CD4-positive, alpha-beta T cell treated with Interleukin-4 for 4 hours (primary cell): ENCODE measurements at places on chromosomes 3 and 15.

- DNase-seq, result no peak
Measured at GRCh38 chr15:78247911-78248310, 13.5 kb upstream of the ACSBG1 start.

DNA sequence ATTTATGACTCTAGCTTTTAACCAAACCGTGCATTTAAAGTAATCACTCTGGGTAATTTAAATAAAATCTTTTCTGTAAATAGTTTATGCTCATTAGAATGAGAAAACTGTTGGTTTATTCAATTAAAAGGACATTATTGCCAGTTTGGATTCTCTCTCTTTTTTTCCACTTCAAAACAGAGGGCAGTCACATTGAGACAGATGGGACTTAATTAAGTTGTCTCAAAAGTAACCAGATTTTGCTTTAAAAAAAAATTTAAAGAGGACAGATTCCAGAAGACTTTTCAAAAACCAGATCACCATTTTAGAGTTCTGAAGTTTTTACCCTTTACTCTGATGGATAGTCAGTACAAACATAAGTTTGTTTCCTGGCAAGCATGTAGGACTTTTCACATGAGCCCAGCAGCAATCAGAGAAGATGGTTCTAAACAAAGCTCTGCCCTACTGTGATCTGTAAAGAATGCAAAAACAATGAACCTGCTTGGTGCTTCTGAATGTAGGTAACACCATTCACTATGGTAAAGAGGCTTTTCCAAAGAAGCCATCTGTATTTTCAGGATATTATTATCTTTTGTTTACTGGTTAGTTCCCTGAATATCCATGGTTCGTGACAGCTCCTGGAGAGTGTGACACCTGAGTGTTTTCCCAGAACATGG lies 136.2 kb downstream of the LRTM1 start:
- DNase-seq, result no peak

- no peak for DNase-seq
Measured at GRCh38 chr15:69637818-69638217, 185.2 kb downstream of the RPLP1 start.

DNA sequence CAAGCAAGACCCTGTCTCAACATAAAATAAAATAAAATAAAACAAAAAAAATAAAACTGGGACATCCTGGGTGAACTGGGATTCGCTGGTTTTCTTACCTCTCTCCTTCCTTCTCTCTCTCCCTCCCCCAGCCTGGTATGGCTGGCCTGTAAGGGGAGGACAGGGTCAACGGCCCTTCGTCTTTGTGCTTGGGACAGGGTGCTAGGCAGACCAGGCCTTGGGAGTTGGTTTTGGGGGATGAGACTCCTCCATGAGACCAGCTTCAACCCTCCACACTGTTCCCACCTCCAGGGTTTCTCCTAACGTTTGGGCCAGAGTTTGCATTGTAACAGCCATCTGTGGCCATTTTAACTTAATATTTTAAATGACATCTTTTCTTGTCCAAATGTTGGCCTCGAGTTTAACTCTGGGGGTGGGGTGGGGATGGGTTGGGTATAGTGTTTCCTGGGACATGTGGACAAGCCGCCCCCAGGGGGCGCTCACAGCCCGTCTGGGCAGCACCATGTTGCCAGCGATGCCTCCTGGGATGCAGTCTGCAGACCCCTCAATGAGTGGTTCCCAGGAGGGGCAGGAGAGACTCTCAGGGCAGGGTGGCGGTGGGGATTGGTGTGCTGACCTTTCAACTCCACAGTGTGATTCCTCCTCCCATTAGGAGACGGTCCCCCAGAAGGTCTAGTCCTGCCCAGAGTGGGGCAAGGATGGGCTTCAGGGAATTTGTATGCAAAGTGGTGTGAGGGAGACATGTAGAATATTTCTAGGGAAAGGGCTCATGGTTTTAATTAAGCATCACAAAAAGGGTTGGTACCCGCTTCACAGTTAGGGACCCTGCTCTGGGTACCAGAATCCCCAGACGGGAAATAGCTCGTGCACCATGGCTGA lies 37.7 kb upstream of the LCTL start:
- DNase-seq, result peak; percentile 39

DNA sequence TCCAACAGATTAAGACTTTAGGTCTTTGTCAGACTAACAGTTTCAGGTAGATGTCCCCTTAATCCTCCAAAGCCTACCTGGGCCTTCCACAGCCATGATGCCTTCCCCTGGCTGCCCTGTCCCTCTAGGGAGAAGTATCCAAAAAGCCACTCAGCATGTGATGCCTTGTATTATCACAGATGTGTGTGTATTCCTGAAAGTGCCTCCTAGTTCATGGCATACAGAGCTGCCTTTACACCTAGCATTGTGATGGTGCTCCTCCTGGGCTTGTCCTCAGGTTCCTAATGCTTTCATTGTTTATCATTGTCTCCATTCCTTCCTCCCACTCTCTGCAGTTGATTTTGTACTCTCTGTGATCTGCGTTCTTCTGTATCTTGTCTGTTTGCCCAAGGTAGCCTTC lies 43.6 kb downstream of the CMSS1 start:
- no peak for DNase-seq

DNA sequence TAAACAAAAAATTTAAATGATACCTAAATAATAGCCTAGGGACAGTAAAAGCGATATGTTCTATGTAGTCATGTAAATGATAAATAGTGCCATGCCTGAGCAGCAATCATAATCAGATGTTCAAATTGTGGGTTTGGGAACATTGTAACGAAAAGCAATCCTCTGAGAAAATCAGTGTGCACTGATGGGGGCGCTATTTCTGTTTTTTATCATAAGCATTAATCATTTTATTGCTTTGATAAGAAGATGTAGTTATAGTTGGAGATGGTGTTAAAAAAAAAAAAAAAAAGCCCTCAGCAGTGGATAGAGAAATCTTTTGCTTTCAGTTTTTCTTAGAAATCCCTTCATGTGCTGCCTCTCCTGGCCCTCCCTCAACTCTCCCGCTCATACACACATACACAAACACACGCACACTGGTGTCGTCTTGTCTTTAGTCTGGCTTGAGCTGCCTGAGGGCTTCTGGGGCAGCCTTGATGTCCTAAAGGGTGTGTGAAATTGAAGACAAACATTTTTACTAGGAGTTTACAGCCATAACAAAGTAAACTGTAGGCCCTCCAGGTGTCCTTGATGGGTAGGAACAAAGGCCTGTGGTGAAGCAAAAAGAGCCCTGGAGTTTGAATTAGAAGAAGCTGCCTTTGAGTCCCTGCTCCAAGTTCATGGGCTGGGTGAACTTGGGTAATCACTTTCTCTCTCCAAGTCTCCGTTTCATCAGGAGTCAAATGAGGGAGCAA lies 428.1 kb downstream of the SOX2 start:
- DNase-seq, result no peak

- no peak for DNase-seq
Measured at GRCh38 chr15:39247574-39247973, 333.3 kb upstream of the THBS1 start.

DNA sequence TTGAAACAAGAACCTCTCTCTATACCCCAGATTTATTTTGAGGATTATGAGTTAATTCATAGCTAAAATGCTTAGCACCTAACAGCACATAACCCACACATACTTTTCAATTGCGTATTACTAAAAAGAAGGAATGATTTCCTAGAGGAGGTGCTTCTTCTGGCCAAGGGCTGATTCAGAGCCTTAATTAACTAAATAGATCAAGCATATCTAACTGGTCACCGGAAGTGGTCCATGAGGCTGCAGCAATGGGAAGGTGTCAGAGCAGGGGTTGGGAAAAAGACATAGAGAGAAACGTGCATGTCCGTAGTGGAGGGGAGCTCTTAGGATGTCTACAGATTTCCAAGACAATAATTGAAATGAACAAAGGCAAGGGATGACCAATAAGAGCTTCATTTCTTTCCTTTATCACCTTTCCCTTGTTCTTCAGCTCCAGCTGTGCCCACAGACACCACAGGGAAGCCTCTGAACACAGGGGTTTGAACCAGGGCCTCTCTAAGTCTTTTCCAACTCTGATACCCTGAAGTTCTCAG lies 467 bp downstream of the HGD start:
- no peak for DNase-seq

- no peak for DNase-seq
Measured at GRCh38 chr3:64342940-64343688, 117.8 kb upstream of the PRICKLE2 start.

- no peak for DNase-seq
Measured at GRCh38 chr3:133375403-133375745, 24.5 kb upstream of the BFSP2 start.
